Pericardium fibroblast (primary cell): ENCODE measurements at places on chromosomes 1 and 21. TPM values are rescaled to one million over a fixed set of nuclear protein-coding genes. Genes with fewer than 3 reads are reported as not detected.

BSND gene
- total RNA-seq, result not detected in 2 replicates

TCHH gene
- total RNA-seq, result not detected in 2 replicates

SCAF4 gene
- 4.7 and 5.5 TPM in 2 replicates for total RNA-seq

HES2 gene
- total RNA-seq, result 0.12 TPM in 1 of 2 replicates, not detected in the other

TMEM35B gene
- total RNA-seq, result 34.8 and 48.9 TPM in 2 replicates

NDUFS2 gene
- total RNA-seq, result 84.6 and 90.7 TPM in 2 replicates

GJC2 gene
- 0.60 and 6.2 TPM in 2 replicates for total RNA-seq
